ENCODE measurements at places on chromosomes 1 and 21.
A peak's percentile ranks its signal among the peaks of the same experiment; 100 is the strongest.

DNA sequence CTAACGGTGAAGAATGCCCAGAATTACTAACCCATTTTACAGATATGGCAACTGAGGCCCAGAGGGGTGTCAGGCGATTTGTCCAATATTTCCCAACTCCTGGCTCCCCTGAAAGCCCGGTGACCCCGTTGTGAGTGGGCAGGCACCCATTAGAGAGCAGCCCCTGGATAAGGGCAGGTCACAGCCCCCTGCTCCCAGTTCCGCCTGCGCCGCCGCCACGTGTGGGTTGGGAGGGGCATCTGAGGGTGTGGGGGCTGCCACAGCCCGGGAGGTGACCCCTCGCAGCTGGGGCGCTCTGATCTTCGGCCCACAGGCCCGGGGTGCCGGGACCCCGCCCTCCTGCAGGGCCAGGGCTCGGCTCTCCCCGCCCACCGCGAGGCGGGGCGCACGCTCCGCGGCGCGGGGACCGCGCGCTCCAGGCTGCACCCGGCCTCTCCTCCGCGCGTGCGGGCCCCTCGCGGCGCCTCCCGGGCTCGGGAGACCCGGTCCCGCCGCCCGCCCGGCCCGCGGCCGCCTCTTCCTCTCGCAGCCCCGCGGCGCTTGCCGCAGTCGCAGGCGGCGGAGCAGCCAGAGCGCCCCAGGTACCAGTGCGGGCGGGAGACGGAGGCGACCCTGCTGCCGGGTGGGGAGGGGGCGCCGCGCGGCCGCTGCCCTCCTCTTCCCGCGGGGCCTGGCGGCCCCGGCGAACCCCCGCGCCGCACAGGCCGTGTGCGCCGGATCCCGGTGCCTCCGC is at the start of gene HTR6:
TSS of gene HTR6 (plus strand) at position 423 of the 733 bp plus-strand sequence. CDS start 879 bp downstream, outside the sequence.
- DNase-seq: no peak

DNA sequence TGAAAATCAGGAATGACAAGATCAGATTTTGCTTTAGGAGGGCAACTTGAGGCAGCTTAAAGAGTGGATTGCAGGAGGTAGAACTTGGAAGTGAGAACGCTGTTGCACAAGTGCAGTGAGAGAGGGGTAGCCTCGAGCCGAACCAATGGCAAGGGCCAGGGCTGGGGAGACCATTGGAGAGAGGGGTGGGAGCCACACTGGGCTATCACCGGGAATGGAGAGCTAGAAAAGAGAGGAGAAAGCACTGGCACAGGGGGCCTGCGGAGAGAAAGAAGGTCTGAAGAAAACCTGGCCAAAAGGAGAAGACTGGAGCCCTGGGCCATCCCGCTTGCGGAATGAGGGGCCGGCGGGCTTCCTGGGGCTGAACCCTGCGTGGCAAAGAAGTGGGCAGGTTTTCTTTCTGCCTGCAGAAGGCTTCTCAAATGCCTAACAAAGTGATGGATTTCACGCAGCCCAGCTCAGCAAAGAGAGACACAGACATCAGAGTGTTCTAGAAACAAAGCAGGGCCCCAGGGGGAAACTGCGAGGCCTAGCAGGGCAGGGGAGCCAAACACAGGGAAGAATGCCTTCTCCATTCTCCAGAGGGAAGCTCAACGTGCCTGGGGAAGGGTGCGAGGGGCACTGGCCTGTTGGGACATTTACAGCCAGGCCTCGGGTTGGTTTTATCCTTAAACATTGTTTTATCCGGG is 1.2 kb upstream of the SLC37A1 start:
- DNase-seq: no peak

DNA sequence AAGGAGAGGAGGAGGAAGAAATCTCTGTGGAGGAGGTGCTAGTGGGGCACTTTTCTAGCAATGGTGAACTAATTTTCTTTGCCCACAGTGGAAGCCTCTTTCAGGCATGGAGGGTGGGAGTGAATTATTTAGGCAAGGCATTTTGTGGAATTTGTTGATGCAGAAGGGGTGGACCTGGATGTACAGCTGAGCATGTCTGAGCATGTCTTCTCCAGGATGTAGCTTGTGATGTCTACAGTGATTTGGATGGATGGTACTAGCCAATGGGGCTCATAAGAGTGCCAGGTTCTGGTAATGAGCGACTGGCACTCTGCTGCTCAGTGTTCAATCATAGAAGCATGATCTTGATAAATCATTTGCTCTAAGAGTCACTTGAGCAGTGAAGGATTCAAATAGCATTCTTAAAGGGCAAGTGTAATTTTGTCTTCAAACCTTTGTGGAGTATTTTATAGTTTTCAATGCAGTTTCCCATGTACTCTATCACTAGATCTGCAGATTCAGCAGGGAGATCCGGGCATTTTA is 153.9 kb upstream of the LMO4 start:
- peak; percentile 13 for DNase-seq

- no peak for DNase-seq
Observed at GRCh38 chr1:219273088-219273686, 99.5 kb downstream of the LYPLAL1 start.

- DNase-seq: peak; percentile 61
Observed at GRCh38 chr1:173052681-173053196, 2.0 kb upstream of the TNFSF18 start.

- DNase-seq: peak; percentile 18
Observed at GRCh38 chr21:39321424-39321823, 8.0 kb upstream of the BRWD1 start.

GRCh38 chr1:183180634-183181056 is 5.4 kb upstream of the LAMC2 start:
- DNase-seq: peak; percentile 55

DNA sequence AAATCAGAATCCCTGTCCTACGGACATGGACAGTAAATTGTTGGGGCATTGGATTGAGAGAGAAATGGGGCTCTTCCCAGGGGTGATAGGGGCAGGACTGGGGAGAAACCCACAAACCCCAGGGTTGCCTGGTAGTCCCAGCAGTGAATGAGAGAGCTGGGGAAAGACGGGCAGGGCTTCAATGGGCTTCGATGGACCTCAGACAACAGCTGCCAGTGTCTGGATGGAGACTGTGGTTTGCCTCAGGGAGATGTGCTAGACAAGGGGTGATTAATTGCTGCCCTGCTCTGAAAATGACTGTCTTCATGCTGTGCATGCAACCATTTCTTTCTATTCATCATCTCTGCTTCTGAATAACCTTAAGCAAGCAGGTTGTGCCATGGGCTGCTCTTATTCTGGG is 7.4 kb downstream of the GPR25 start:
- no peak for DNase-seq

- no peak for DNase-seq
Observed at GRCh38 chr1:15445390-15446122, 7.3 kb downstream of the CTRC start.

- no peak for DNase-seq
Observed at GRCh38 chr21:33019885-33020557, 5.7 kb upstream of the OLIG2 start.

DNA sequence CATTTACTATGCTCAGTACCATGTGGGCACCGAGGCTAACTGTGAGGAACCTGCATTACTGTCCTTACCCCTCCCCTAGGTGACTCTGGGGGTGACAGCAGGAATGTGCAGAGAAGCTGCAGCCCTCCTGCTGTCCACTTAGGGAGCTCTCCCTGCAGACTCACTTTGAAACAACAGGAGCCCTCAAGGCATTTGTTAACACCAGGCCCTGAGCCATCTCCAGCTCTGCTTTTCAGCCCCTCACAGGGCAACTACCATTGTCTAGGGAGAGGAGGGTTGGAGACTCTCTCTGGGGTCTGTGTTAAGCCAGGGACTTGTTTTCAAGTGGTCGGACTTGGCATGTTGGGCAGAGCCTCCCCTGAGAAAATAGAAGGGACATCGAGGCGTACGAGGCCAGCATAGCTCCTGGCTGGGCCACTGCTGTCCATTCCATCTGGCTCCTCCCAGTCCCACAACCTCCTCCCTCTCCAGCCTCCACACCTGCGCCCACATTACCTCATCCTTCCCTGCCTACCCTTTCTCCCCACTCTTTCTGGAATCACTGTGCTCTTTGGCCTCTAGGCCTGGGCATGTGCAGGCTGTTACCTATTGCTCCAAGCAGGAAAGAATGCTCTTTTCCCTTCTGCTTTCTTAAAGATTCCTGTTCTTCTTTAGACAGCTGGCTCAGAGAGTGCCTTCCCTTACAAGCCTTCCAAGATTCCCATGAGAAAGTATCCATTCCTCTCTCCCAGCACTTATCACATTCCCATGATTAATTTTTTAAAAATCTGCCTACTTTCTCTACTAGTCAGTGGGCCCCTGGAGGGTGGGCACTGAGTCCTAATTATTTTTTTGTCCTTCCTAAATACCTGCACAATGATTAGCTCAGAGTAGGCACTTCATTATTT is 102.7 kb upstream of the GCLM start:
- no peak for DNase-seq

DNA sequence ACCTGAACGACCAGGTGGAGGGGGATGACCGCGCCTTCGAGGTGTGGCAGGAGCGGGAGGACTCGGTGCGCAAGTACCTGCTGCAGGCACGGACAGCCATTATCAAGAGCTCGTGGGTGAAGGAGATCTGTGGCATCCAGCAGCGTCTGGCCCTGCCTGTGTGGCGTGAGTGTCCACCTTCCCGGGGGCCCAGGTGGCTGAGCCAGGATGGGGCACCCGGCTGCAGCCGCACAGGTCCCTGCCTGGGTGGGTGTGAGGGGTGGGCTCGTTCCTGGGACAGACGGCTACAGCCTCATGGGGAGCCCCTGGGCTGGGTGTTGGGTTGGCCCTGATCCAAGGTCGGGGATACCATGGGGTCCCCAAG is 65.2 kb downstream of the TRIM11 start:
- DNase-seq: no peak

- DNase-seq: no peak
Observed at GRCh38 chr1:202623075-202623474, 87.2 kb downstream of the SYT2 start.

GRCh38 chr1:248837781-248838356 is at the start of gene ZNF672:
ZNF672 (plus strand) TSS chr1:248838224; CDS start chr1:248847275, 9,051 bp downstream.
- peak; percentile 97 for DNase-seq

GRCh38 chr1:54885807-54886723 is 930 bp downstream of the DHCR24 start:
- DNase-seq: peak; percentile 84

DNA sequence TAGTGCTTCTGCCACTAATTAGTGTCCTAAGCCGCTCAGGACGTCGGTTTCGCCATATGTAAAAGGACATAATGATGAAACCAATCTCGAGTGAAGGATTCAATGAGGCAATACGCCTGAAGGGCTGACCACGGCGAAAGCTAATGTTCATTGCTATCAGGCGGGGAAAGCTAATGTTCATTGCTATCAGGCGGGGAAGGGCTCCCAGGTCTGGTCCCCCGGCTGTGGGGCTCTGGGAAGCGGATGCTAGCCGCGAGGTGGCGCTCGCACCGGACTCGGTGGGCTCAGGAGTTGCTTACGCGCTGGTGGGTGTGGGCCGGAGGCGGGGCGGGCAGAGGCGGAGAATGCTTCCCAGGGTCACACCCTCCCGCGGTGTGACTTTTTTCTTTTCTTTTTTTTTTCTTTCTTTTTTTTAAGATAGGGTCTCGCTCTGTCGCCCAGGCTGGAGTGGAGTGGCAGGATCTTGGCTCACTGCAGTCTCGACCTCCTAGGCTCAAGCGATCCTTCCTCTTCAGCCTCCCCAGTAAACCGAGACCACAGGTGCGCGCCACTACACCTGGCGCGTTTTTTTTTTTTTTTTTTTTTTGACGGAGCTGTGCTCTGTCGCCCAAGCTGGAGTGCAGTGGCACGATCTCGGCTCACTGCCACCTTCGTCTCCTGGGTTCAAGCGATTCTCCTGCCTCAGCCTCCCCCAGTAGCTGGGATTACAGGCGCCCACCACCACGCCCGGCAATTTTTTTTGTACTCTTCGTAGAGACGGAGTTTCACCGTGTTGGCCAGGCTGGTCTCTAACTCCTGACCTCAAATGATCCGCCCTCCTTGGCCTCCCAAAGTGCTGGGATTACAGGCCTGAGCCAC is 1.1 kb upstream of the PEAR1 start:
- DNase-seq: peak; percentile 83

- no peak for DNase-seq
Observed at GRCh38 chr1:10704368-10704882, 92.0 kb downstream of the CASZ1 start.

GRCh38 chr1:235423214-235423652 is 56.0 kb downstream of the TBCE start:
- no peak for DNase-seq

GRCh38 chr1:103461161-103462105 is 64.1 kb upstream of the RNPC3 start:
- peak; percentile 32 for DNase-seq

DNA sequence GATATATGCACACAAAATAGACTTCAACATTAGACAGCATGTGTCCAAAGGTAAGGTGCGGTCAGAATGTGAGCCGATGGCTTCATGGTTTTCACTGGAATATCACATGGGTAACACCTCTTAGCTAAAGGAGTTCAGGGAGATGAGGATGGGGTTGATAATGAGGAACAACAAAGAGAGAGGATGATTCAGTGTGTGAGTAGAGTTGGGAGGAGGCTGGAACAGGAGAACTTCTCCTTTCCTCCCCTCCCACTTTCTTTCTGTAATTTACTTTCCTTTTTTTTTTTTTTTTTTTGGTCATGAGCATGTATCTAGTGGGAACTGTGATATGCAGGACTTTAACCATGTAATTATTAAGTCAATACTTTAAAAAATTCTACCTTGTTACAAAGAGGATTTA is 99.4 kb downstream of the FASLG start:
- no peak for DNase-seq

GRCh38 chr1:197327776-197328364 is 59.8 kb downstream of the CRB1 start:
- DNase-seq: peak; percentile 27

GRCh38 chr1:229086686-229087085 is 184.2 kb upstream of the RAB4A start:
- no peak for DNase-seq

DNA sequence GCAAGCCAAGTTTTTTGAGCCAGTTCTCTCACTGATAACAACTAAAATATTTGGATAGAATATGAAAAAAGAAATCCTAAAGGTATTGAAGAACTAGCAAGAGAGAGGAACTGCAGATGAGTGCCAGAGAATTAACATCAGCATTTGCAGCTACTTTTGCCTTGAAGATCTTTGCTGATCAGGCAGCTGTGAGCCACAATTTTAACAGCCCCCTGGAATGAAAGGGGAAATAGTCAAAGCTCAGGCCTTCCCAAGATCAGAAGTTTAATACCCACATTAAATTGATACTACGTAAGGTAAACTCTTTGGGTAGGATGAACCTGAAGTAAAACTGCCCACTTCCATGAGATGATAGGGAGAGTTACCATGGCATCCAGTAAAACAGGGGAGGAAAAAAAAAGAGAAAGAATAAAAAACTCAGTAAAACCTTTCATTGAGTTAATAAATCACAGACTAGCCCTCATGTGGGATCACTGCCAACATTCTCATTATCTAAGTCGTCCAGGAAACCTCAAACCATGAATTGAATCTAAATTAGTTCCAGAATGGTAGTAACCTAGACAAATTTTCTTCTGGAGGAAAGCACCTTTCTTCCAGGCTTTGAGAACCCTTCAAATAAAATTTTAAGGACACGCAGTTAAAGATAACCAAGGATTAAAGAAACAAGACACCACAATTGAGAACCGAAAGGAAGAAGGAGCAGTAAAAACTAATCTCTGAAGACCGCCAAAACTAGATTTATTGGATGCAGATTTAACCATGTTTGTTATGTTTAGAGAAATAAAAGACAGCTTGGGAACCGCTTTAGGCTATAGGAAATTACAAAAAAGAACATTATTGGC is 28.3 kb downstream of the SCP2 start:
- DNase-seq: no peak

- no peak for DNase-seq
Observed at GRCh38 chr1:175273376-175274031, 80.9 kb upstream of the KIAA0040 start.

GRCh38 chr1:212981025-212981495 is 30.7 kb downstream of the VASH2 start:
- no peak for DNase-seq
